Lung (tissue), 17 donors: ENCODE measurements at places on chromosomes 2 and 18. TPM values are rescaled to one million over a fixed set of nuclear protein-coding genes. Genes with fewer than 3 reads are reported as not detected.

The PKDCC gene
- polyA plus RNA-seq, result 98.3 TPM

The GCFC2 gene
- polyA plus RNA-seq, result 9.5 TPM

The GALNT14 gene
- 0.85 TPM for polyA plus RNA-seq

The EVX2 gene
- not detected for polyA plus RNA-seq

The KLHL29 gene
- 3.1 TPM for polyA plus RNA-seq
